T-helper 22 cell (primary cell): ENCODE measurements at places on chromosomes 2 and 18.

- DNase-seq = no peak
Measured at GRCh38 chr2:98759338-98759737, 28.4 kb upstream of the MGAT4A start.

DNA sequence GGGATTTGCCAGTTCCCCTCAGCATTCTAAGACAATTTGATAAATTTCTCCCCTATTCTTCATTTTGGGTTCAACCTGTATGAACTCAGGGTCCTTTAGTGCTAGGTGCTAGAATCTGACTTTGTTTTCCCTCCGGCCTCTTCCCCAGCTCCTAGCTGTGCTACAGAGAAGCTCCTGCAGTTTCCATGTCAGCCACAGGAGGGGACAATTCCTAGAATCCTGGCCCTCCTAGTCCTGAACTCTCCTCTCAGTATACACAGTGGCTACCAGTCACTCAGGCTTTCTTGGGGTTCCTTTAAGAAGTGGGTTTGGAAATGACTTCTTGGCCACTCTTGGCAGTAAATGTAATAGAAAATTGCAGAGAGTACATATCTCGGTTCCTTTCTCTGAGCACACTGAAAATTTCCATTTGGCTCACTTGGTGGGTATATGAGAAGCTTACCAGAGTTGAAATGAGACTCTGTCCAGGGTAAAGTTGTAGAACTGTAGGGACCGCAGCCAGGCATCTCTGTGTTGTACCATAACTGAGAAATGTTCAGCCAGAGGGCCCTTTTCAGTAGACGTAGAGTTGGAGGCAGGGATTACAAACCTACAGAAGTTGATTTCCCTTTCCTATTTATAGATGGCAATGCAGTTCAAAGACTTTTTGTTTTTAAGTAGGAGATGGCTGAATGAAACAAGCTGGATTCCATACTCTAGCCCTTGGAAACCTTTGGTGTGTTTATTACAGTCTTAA is 5.0 kb upstream of the CHST10 start:
- no peak for DNase-seq

DNA sequence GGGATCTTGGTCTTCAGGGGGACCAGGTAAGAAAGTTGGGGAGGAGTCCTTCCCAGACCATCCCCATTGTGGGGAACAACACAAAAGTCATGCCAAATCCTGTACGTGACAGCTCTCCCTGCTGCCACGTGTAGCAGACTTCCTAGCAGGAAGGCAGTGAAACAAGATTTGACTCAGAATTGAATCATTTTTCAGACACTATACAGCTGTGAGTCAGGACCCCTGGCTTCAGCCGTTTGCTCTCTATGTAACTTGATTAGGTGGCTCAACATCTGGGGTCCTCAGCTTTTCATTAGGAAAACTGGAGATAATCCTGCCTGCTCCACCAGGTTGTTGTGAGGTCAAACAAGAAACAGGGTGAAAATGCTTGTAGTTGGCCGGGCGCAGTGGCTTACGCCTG is 32.9 kb upstream of the PDCL3 start:
- DNase-seq = no peak

GRCh38 chr2:105324732-105325131 is 4.8 kb downstream of the TGFBRAP1 start:
- no peak for DNase-seq

GRCh38 chr2:231556981-231557380 is 26.7 kb upstream of the NMUR1 start:
- DNase-seq = no peak

- no peak for DNase-seq
Measured at GRCh38 chr18:9851511-9851910, 34.3 kb upstream of the TXNDC2 start.

DNA sequence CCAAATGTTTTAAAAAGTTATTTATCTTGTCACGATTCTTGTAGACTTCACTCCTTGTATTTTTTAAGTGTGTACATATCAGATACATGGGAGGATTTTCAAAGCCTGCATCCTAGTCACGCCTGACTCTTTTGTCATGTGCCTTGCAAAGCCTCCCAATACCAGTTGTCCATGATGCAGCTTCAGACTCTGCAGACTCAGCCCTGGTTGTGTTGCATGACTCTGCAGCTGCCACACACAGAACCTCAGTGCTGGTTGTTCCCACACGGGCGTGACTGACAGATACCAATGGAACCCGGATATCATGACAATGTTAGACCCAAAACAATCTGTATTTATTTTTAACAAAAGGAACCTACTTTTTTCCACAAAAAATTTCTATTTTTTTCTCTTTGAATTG is 38.2 kb downstream of the TPO start:
- no peak for DNase-seq

DNA sequence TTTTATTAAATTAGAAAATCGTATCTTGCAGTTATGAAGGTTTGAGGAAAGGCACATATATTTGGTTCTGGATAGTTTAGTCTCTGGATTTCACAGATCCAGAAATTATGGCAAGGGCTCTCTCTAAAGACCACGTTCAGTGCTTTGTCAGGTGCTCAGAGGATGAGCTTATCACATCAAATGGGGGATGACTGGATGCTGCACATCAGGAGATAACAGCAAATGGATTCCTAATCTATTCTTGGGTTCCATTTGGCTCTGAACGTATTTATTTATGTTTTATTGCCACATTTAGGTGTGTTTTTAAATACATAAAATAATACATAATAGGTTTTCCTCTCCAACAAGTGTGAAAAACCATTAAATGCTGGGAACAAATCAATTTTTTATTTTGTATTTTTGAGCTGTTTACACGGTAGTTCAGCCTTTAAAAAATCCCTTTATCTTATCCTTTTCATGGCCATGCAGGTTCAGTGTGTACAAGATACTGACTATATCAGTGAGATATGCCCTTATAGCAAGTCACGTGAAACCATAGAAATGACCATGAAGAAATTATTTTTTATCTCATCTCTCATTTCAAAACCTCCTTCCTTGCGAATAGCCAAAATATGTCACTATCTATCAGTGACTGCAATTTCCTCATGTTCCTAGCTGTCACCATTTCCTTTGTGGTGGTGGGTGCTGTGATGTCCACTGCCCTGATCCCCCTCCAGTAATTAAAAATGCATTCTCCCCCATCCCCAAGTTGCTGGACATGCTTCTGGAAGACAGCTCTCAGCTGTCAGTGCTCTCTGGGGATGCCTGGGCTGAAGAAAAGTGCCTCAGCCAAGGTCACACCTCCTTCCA is 25.9 kb upstream of the CXCR4 start:
- DNase-seq = no peak

- DNase-seq = no peak
Measured at GRCh38 chr2:230312638-230313037, 14.4 kb upstream of the SP140L start.

DNA sequence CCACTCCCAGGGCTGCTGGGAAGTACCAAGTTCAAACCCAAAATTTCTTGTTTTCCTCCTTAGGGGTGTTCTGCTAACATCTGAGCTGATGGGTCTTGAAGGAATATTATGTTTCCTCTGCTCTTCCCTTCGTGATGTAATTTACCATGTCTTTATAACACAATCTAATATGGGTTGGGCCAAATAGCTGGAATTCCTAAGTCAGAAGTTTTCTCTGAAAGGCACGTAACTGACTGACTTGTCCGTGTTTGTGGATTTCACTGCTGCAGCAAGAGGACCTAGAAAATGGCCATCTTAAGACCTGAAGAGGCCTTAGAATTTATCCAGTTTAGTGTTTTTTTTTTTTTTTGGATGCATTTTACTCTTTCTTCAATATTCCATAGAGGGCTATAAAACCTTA is 256.7 kb downstream of the DCDC2C start:
- no peak for DNase-seq

GRCh38 chr2:1754461-1755170 is 10.3 kb upstream of the PXDN start:
- DNase-seq = no peak

DNA sequence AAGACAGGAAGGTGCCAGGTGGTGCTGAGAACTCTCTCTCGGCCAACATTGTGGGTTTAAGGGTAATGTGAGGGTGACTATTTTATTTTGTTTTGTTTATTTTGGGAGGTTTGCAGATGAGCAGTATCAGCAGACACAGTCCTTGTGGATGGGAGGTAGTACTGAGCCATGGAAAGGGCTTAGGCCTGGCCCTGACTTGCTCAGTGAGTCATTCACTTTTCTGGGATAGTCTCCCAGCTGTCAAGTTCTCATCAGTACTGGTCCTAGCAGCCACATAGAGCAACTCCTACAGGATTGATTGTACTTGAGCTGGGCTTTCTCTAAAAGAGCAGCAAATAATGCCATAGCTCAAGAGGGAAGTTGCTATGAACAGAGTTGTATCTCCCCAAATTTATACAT is 175.2 kb downstream of the LOXHD1 start:
- no peak for DNase-seq

- DNase-seq = no peak
Measured at GRCh38 chr2:188622601-188623260, 331.1 kb downstream of the GULP1 start.

- no peak for DNase-seq
Measured at GRCh38 chr2:187708272-187708671, 154.0 kb upstream of the TFPI start.

- DNase-seq = peak; percentile 21
Measured at GRCh38 chr2:236536727-236537398, 32.8 kb upstream of the ACKR3 start.

GRCh38 chr2:215854008-215854407 is 159.3 kb downstream of the MREG start:
- DNase-seq = no peak

GRCh38 chr2:173221937-173222594 is 132.6 kb upstream of the CDCA7 start:
- DNase-seq = no peak

DNA sequence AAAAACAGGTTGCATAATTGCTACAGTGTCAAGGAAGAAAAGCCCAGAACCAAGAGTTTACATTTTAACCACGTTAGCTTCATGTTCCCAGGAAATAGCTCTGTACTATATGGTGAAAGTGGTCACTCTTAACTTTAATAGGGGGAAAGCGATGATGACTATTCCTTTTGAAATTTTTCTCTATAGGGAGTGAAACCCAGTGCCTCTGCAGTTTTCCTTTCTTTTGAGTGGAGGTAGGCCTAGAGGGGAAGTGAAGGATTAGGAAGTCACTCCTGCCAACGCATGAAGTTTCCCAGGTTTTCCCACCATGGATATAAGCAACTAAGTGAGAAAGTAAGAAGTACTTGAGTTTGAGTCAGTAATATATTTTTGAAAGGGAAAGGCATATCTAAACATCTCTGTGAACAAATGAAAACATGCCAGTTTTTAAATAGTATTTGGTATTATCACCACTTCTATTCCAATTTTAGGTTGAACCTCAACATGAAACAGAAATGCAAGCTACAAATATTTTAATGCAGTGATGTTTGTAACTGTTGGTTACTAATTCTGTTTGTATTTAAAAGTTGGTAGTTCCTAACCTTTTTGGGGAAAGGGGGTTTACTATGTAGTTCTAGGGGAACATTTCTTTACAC is 91.9 kb downstream of the VRK2 start:
- no peak for DNase-seq

GRCh38 chr2:45726188-45726587 is 74.7 kb downstream of the PRKCE start:
- DNase-seq = no peak

DNA sequence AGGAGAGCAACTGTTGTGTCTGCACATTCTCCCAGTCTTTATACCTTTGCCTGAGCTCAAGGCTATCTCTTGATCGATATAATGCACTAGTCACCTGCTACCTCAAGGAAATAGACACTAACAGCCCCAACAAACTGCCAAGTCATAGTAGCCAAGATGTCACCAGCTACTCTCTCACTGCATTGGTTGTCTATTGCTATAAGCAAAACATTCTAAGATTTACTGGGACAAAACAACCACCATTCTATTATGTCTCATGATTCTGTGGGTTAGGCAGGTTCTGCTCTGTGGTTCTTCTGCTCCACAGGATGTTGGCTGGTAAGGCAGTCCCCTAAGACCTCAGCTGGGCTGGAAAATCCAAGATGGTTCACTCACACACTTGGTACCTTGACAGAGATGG is 28.5 kb upstream of the MLPH start:
- DNase-seq = no peak

- DNase-seq = no peak
Measured at GRCh38 chr18:179499-179898, 21.1 kb downstream of the USP14 start.

DNA sequence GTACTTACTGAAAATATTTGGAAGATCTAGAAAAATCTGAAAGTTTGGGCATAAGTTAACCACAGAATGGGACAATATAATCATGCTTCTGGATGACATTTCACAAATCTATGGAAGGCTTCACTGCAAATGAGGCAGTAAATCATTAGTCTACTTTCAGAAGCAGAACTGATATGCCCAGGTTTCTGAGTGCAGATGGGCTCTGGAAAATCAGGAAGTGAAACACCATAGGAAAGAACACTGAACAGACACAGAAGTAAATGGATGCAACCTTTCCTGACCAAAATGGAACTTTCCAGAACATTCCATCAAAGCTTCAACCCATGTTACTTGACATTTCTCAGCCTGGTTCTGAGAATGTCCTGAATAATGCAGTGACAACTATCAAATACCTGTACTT is 55.1 kb downstream of the KCNG3 start:
- no peak for DNase-seq

DNA sequence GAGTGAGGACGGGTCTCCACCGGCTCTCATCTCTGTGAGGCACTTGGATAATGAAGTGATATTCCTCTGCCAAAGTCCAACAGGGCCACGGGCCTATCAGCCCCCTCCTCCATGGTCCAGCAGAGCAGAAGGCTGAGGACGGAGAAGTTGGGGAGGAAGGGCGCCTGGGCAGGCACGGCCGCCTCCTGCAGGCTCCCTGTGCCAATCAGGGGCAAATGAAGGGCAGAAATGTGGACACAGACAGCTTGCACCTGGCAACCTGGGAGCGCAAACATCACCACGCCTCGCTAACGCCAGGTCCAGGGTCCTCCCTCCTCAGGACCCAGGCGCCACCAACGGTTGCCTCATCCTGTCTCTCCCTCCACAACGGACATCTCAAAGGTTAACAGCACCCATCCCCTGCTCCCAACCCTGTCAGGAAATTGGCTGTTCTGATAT is 24.3 kb downstream of the SMAD7 start:
- no peak for DNase-seq

- no peak for DNase-seq
Measured at GRCh38 chr2:32937602-32938448, 8.9 kb upstream of the LTBP1 start.

DNA sequence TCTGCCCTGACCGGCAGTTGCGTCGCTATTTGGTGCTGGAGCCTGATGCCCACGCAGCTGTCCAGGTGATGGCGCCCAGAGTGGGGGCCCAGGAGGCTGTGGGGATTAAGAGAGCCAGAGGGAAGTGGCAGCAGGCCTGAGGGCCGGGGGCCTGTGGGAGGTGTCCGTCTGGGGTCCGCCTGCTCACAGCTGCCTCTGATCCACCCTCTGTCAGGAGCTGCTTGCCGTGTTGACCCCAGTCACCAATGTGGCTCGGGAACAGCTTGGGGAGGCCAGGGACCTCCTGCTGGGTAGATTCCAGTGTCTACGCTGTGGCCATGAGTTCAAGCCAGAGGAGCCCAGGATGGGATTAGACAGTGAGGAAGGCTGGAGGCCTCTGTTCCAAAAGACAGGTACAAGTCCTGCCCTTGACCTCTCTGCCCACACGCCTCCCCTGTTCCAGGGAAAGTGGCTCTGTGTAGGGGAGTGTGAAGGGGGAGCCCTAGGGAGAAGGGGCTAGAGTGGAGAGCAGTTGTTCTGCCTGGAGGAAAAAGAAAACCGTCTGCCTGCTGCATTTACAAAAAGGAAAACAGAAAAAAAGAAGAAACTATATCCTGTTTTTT is 11.6 kb downstream of the STK11IP start:
- no peak for DNase-seq

- DNase-seq = no peak
Measured at GRCh38 chr2:47235132-47235531, 80.0 kb upstream of the STPG4 start.
